ENCODE measurements at places on chromosomes 1 and 21. TPM values are rescaled to one million over a fixed set of nuclear protein-coding genes. Genes with fewer than 3 reads are reported as not detected.

The LRRC39 gene
- 1.4 TPM for total RNA-seq

GRCh38 chr1:93904228-93904627 is 5.0 kb downstream of the GCLM start:
- H3K27ac ChIP-seq, result peak overlapping the region; percentile 55
- peaks cover 14% of the 10 kb centered on the region for H3K4me1 ChIP-seq
- H3K4me3 ChIP-seq, result no peak overlapping the region
- no peaks in the 10 kb centered on the region for H3K27me3 ChIP-seq
- no peak for DNase-seq

The REN gene
- total RNA-seq, result not detected

The NHLH1 gene
- total RNA-seq, result not detected

DNA sequence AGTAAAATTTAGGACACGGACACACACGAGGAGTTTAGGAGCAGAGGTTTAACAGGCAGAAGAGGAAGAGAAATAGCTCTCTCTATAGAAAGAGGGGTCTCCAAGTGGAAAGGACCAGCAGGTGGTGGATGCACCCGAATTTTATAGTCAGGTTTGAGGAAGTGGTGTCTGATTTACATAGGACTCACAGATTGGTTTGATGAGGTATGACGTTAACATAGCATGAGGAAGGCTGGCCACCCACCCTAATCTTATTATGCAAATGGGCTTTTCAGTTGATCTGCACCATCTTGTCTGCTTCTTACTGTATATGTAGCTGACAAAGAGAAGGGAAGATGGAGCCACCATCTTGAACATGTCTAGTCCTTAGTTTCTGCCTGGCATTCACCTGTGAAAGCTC is 52.5 kb upstream of the RGS2 start:
- no peak overlapping the region for H3K4me3 ChIP-seq
- no peaks in the 10 kb centered on the region for H3K36me3 ChIP-seq
- H3K27ac ChIP-seq, result no peak overlapping the region
- H3K27me3 ChIP-seq, result peaks cover under 1% of the 10 kb centered on the region
- no peaks in the 10 kb centered on the region for H3K4me1 ChIP-seq
- no peak for DNase-seq

The ZNF678 gene
- total RNA-seq, result 2.9 TPM

The SLAMF6 gene
- total RNA-seq, result 7.3 TPM

The B3GALT5 gene
- total RNA-seq, result not detected

DNA sequence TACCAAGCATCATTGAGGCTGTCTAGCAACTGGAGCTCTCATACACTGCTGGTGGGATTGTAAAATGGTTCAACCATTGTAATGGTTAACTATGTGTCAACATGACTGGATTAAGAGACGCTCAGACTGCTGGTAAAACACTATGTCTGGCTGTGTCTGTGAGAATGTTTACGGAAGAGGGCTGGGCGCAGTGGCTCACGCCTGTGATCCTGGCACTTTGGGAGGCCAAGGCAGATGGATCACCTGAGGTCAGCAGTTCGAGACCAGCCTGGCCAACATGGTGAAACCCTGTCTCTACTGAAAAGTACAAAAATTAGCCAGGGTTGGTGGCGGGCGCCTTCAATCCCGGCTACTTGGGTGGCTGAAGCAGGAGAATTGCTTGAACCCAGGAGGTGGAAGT is 4.8 kb upstream of the FCRLA start:
- no peaks in the 10 kb centered on the region for H3K4me1 ChIP-seq
- no peaks in the 10 kb centered on the region for H3K27me3 ChIP-seq
- no peak overlapping the region for H3K27ac ChIP-seq
- H3K36me3 ChIP-seq, result no peaks in the 10 kb centered on the region
- H3K4me3 ChIP-seq, result no peak overlapping the region
- no peak for DNase-seq

The ZNF695 gene
- total RNA-seq, result not detected

The ELF3 gene
- total RNA-seq, result 2.7 TPM

- H3K4me1 ChIP-seq, result no peaks in the 10 kb centered on the region
- no peaks in the 10 kb centered on the region for H3K27me3 ChIP-seq
- no peak overlapping the region for H3K4me3 ChIP-seq
- DNase-seq, result no peak
These were observed 62.7 kb upstream of the IPO9 start for GRCh38 chr1:201766131-201766866.
